ENCODE measurements at places on chromosomes 3 and 15.

GRCh38 chr3:69628951-69629350, 110.3 kb upstream of the MITF start:
- DNase-seq: no peak

DNA sequence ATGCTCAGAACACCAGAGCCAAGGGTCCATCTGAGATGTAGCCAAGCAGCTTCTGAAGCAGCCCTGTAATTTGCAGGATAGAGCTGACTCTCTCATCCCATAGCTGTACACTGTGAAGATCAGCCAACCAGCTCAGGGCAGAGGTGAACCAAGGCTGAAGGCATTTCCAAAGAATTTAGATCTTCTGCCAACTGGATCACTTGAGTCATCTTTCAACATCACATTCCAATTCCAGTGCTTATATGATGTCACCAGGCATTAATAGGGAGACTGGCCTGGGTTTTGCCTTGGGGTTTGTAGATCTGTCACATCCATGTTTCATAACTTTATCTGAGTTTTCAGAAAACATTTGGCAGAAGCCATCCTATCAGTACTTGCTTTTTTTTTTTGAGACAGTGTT, 98.2 kb downstream of the NR2F2 start:
- no peak for DNase-seq

DNA sequence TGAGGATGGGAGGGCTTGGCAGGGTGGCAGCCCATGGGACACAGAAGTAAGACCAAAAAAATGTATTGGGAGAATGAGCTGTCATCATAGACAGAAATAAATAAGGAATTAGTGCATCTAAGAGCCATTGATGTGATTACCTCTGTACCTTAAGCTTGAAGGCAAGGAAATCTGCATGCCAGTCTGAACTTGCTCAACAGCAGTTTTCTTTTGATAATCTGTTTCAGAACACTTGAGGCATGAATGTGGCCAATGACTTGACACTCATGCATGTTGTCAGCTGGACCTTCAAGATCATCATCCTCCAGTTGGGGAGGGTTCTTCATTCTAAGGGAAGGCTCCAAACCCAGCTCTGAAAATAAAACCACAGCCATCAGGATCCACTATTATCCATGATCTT, 148.5 kb downstream of the DCLK3 start:
- DNase-seq: no peak

DNA sequence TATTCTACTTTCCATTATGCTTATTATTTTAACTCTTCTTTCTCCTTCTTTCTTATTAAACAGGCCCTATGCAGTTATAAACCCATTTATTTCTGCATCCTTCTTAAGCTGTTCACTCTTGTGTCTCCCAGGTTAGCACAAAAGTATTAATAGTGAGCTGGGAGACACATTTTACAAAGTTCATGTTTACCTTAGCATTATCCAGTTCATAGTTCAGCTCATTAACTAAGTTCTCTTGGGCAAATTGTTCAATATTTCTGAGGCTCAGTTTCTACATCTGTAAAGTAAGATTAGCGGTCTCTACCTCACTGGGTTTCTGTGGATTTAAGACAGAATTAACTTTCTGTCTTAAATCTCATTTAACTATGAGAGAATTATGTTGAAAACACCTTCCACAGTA, 31.2 kb upstream of the UMPS start:
- DNase-seq: no peak

- DNase-seq: no peak
These were observed 2.5 kb upstream of the NR1D2 start for GRCh38 chr3:23942546-23942945.

DNA sequence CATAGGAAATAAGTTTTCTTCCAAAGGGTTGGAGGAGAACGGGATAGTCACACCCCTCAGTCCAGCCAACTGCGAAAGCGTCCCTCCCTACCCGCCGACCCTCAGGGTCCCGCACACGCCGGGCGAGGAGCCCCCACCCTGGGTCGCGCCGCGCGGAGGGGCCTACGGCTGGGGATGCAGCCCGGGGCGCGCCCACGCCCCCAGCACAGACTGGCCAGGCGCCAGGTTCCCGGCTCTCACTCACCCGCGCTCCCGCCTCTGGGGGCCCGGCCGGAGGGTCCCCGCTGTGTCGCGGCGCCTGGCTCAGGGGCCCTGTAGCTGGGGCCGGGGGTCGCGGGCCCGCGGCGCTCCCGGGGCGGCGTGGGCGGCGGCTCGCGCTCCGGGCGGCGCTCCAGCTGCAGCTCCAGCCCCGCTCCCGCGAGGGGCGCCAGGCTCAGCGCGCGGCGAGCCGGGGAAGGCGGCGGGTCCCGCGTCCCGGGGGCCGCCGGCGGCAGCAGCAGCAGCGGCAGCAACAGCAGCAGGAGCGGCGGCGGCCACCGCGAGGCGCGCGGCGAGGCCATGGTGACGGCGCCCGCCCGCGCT, 375 bp downstream of the HEG1 start:
- DNase-seq: no peak

- DNase-seq: no peak
These were observed 23.6 kb upstream of the TEX55 start for GRCh38 chr3:119122350-119122749.

DNA sequence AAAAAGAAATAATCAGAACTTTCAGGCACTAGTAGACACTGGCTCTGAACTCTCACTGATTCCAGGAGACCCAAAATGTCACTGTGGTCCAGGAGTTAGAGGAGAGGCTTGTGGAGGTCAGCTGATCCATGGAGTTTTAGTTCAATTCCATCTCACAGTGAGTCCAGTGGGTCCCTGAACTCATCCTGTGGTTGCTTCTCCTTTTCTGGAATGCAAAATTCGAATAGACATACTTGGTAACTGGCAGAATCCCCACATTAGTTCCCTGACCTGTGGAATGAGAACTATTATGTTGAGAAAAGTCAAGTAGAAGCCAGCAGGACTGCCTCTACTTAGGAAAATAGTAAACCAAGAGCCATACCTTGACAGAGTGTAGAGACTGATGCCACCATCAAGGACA, 87.3 kb upstream of the OXTR start:
- DNase-seq: no peak

- DNase-seq: no peak
These were observed 63.9 kb downstream of the PGPEP1L start for GRCh38 chr15:98943601-98944151.

DNA sequence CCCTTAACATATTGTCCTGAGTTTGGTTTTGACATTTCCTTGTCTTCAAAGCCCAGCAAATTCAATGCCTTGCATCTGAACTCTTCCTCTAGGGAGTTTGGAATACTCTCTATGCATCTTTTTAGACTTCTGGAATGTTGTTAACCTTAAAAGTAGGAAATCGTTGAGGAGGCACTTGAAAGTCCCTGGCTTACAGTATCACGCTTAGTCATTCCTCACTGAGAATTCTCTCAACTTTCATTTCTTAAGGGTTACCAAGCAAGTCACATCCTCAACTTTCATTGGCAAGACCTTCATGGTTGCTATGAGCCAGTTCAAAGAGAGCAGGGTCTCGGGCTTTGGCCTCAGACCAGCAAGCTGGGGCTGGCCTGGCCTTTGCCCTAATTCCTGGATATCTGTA, 89.9 kb downstream of the ASB7 start:
- DNase-seq: no peak

DNA sequence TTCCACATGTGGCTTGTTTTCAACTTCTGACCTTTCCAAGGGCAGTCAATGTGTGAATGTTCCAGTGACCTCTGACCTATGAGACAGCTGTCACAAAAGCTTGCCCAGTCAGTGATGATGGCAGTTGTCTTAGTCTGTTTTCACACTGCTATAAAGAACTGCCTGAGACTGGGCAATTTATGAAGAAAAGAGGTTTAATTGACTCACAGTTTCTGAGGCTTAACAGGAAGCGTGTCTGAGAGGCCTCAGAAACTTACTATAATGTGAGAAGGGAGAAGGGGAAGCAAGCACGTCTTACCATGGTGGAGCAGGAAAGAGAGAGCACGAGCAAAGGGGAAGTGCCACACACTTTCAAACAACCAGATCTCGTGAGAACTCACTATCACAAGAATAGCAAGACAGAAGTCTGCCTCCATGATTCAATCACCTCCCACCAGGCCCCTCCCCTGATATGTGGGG, 95.6 kb downstream of the ECT2 start:
- no peak for DNase-seq

GRCh38 chr3:71423151-71423906, 160.2 kb downstream of the FOXP1 start:
- no peak for DNase-seq

DNA sequence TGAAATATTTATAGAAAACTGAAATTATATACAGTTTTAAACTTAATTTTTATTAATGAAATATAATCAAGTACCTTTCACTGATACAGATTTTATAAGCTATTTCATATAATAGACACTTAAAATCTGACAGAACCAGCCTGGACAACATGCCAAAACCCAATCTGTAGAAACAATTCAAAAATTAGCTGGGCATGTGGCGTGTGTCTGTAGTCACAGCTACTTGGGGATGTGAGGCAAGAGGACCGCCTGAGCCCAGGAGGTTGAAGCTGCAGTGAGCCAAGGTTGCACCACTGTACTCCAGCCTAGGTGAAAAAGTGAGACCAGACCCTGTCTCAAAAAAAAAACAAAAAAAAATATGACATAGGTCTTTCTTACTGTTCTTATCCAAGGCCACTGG, 238.3 kb upstream of the MANF start:
- no peak for DNase-seq

- DNase-seq: no peak
These were observed 4.5 kb upstream of the ZNF280D start for GRCh38 chr15:56737791-56738190.

- DNase-seq: peak; percentile 51
These were observed 14.2 kb downstream of the CIB1 start for GRCh38 chr15:90219421-90220141.

GRCh38 chr15:87227846-87228245, 1028.7 kb downstream of the NTRK3 start:
- no peak for DNase-seq

GRCh38 chr3:141901914-141902313, 25.5 kb downstream of the ATP1B3 start:
- no peak for DNase-seq

GRCh38 chr15:81811736-81812135, 234.1 kb downstream of the MEX3B start:
- no peak for DNase-seq

GRCh38 chr15:99980752-99981151, 247.5 kb upstream of the LYSMD4 start:
- DNase-seq: no peak

DNA sequence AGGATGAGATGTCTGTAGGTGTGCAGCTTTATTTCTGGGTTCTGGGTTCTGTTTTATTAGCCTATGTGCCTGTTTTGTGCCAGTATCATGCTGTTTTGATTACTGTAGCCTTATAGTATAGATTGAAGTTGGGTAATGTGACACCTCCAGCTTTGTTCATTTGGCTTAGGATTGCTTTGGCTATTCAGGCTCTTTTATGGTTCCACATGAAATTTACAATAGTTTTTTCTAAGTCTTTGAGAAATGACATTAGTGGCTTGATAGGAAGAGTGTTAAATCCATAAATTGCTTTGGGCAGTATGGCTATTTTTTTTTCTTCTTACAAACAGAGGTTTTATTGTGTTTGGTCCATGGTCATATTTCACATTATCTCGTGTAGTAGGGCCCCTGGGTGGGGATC, 285.8 kb upstream of the GADL1 start:
- no peak for DNase-seq

DNA sequence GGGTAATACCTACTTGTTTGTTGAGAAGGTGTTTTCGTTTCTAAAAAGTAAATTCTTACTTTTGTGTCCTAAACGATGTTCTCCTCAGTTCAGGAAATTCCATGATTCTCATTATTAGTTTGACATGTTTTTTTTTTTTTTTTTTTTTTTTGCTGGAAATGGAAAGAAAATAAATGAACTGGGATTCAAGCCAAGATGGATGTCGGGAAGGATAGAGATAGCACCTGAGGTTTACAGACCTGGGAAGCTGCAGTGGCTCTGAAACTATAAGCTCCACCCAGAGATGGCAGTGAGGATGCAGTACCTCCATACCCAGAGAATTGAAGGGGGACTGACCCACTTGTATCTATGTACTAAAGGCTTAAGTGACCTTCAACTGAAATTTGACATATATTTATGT, 334.6 kb upstream of the TGFBR2 start:
- no peak for DNase-seq

- DNase-seq: no peak
These were observed 1.6 kb downstream of the GABPB1 start for GRCh38 chr15:50353251-50353974.

DNA sequence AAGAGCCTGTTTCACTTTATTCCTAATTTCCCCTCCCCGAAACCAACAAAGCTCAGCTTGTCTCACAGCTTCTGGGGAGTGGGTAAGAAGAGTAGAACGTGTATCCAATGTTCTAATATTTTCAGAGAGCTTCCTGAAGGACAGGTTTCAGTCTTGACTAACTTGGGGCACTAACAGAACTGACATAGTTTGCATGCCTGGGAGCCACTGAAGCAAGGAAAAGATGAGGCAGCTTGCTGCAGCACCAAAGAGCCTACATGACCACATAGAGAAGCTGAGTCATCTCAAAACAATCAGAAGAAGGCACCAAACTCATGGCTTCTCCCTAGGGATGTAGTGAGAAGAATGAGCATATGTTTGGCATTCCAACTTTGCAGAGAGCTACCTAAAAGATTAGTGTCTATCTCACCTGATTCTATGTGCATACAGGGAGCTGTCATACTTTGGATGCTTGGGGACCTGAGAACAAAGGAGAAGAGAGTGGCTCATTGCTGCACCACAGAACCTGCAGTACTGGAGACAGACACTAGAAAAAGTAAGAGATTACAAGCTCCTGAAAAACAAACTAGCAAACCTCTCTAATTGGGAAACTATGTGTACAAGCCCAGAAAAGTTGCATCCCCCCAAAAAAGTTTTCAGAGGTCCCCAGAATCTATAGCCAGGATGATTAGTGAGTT, 86.9 kb downstream of the DCLK3 start:
- DNase-seq: no peak

DNA sequence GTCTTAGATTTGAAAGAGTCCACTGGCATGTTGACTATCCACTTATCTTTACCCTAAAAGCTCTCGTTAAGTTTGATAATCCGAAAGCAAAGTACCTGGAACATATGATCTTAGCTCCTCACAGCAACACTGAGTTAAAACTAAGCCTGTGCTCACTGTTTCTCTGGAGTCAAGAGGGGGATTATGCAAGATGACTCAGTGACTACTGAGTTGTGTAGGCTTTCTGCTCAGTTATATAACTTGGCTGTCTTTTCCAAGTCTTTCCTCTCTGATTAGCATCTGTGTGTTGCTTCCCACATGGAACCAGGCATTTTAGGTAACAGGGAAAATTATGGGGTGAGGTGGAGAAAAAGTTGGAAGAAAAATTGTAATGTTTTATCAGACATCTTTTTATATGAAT, 31.2 kb upstream of the MYO5C start:
- no peak for DNase-seq

GRCh38 chr3:18559331-18559842, 134.2 kb upstream of the SATB1 start:
- no peak for DNase-seq

GRCh38 chr3:13548696-13549622, at the start of gene FBLN2:
Gene FBLN2 (plus strand): TSS chr3:13549125. CDS start chr3:13570356, 21,231 bp downstream.
- peak; percentile 18 for DNase-seq
